ENCODE measurements at places on chromosomes 6 and 20.
A peak's percentile ranks its signal among the peaks of the same experiment; 100 is the strongest.

DNA sequence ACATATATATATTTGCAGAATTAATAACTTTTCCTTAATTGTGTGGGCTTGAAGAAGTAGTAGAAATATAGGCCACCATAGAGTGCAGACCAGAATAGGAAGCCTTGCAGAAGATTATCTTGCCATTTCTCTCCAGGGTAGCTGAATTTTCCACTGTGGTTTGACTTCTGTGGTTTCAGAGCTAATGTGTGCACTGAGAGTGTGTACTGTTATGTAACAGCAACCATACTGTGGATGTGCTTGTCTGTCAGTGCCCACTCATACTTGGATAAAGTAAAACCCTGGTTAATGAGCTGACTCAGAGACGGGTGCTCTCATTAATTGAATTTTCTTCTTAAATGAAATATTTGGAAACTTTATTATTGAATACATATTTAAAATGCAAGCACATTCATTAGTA is 57.2 kb downstream of the CEP43 start:
- DNase-seq = peak; percentile 33

- no peak for DNase-seq
Measured at GRCh38 chr20:51139891-51140290, 117.0 kb upstream of the KCNG1 start.

DNA sequence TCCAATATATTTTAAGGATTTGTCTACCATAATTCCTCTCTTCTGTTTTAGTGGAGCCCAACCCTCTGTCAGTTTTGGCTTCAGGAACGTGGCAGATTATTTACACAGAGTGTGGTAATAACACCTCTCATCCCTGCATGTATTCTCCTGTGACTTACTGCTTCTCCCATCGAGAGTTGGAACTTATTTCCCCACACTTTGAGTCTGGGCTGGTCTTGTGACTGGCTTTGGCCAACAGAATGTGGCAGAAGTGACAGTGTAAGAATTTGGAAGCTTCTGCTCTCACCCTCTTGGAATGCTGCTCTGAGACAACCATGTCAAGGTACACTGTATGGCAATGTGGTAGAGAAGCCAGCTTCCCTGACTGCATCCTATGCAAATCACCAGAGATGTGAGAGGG is 407.7 kb downstream of the EPM2A start:
- no peak for DNase-seq

GRCh38 chr6:149859368-149859767 is 4.8 kb downstream of the LRP11 start:
- no peak for DNase-seq

GRCh38 chr6:23174781-23175361 is 605.5 kb downstream of the HDGFL1 start:
- no peak for DNase-seq

DNA sequence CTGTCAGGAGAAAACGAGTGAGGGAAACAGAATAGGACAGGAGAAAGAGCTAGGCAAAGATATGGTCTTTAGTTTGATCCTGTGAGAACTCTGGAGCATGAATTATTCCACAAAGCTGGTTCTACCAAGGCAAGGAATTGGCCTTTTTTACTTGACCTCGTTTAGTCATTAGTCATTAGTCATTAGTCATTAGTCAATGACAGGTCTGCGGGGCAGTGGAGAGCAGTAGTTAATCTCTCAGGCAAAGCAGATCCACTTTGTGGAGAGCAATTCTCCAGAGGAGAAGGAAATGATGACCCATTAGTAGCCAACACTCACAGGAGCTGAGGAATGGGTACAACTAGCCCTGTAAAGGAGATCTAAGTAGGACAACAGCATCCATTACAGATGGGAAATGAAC is 22.0 kb upstream of the ABCC10 start:
- no peak for DNase-seq

DNA sequence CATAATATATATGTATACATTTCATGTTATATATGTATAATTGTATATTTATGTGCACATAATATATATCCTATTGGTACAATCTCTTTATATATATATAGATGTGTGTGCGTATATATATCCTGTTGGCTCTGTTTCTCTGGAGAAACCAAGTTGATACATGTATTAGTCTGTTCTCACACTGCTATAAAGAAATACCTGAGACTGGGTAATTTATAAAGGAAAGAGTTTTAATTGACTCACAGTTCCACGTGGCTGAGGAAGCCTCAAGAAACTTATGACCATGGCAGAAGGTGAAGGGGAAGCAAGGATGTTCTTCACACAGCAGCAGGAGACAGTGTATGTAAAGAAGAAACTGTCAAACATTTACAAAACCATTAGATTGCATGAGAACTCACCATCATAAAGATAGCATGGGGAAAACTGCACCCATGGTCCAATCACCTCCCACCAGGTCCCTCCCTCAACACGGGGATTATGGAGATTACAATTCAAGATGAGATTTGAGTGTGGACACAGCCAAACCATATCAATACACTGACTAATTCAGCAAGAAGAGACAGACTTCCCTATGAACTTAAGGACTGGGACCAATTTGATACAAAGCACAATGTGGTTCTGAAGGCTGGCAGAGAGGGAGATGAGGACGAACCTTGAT is 14.0 kb downstream of the CST3 start:
- no peak for DNase-seq

GRCh38 chr20:16553684-16554083 is 19.6 kb downstream of the KIF16B start:
- DNase-seq = no peak

DNA sequence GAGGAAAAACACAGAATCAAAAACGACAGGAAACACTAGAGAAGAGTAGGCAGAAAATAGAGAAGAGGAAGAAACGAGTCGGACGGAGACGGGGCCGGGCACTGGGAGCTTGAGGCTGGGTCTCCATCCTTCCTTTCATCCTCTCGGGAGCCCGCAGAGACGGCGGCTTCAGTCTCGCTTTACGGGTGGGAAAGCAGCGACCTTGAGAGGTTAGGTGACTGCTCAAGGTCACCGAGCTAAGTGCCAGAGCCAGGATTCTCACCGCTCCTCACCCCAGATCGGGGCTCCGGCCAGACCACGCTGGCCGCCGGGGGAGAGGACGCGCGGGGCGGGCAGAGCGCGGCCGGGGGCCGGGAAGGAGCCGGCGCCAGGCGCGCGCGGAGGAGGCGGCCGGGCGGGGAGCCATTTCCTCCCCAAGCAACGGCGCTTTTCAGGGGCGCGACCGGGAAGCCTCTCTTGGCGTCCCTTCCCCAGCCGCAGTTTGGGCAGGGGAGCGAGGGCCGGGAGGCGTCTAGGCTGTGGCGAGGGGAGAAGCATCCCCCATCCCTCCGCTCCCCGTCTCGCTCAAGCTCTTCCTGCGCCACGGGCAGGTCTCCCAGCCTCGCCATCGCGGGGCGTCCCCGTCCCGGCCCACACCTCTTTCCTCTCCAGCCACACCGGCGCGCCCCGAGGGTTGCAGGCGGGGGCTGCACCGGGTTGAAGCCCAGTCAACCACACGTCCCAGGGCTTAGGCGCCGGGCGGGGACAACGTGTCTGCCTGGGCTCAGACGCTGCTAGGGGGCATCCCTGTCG is 24.1 kb upstream of the MAP3K7 start:
- no peak for DNase-seq

GRCh38 chr20:52261792-52262191 is 70.2 kb upstream of the ZFP64 start:
- no peak for DNase-seq

DNA sequence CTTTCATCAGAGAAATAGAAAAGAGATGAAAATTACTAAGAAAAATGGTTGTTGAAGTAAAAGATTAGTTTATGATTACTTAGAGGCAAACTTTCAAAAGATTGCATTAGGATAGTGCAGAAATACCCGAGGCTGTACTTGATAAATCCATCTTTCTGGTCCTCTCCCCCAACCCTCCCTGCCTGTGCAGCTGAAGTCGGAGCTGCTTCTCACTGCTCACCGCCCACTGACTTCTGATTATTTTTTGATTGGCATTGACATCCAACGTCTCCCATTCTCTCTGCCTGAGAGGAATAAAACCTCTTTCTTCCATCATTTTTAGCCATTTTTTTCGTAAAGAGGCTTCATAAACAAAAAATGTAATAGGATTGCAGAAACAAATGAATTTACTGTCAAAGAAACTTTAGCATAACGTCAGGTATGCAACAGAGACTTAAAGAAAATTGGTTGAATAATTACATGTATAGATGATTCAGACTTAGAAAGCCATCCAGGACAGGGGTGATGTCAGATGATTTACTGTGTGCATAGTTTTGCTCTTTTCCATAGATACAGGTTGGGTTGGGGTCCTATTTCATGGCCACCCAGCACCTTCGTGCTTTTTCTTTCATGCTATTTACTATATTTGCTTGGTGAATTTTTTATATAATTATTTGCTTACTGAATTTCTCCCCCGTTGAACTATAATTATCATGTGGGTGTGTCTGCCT is 53.6 kb upstream of the EDN3 start:
- DNase-seq = no peak
